ENCODE measurements at places on chromosomes 6 and 20.

DNA sequence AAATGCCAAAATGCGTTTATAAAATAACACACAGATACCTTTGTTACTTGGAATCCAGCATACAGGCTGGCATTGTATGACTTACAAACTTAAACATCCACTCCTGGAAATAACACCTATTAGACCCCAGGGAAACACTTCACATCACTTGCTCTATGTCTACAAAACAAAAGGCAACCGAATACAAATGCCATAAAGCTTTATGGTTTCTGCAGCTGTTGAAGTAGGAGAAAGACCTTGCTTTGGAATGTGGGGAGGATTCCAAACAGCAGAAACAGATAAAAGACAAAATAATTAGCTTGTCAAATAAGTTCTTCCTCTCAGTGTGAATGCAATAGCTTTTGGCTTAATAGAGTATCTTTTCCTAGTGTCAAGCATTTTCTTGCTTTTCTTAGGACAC is 9.8 kb upstream of the AMD1 start:
- DNase-seq = no peak

DNA sequence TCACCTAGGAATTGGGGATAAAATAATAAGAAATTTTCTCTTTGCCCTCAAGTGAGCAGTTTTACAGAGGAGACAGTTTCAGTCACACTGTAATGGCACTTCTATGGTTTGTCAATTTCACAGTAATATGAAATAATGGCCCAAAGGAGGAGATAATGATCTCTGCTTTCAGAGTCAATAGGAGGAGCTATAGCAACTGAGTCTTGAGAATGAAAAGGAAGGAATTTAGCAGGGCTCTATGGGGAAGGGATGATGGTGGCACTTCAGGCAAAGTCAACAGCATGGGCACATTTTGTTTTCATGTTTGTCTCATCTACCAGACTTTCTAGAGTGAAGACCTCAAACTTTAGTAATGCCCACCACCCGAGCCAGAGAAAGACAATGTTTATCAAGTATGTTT is 138.3 kb upstream of the HMGN3 start:
- no peak for DNase-seq

DNA sequence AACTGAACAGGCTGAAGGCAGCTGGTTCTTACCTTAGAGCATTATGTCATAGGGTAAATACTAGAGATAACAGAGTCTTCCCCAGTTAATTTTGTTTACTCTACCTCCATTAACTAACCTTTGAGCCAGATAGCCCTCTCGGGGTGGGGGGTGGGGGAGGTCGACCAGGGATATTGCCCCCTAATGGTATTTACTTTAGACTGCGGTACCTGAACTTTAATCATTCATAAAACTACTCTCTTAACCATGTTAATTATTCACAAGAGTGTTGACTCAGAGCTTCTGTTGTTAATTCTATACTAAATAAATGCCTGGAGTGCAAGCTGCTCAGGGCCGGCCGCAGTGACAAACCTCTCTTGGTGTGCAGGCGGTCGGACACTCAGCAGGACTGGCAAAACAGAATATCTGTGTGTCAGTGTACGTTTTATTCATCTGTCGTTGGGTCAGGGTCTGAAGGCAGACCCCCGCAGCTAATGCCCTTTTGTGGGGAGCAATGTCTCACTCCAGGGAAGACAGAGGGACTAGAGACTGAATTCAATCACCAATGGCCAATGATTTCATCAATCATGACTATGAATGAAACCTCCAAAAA is 152.4 kb upstream of the COL21A1 start:
- no peak for DNase-seq

DNA sequence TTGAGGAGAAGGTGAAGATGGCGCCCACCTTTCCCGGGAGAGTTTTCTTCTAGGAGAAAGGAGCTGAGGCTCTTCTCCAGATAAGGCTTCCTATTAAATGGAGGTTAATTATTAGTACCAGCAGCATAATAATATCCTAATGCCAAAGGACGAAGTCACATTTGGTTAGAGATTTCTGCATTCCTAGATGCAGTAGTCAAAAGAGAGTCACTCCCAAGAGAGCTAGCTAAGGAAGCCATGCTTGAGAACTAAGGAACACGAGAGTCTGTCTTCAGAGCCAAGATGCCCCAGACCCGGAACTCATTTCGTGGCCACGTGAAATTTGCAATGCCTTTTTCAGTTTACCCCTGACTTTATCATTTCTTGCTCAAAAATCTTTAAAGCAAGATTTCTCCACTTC is 132.7 kb downstream of the TSHZ2 start:
- DNase-seq = no peak

DNA sequence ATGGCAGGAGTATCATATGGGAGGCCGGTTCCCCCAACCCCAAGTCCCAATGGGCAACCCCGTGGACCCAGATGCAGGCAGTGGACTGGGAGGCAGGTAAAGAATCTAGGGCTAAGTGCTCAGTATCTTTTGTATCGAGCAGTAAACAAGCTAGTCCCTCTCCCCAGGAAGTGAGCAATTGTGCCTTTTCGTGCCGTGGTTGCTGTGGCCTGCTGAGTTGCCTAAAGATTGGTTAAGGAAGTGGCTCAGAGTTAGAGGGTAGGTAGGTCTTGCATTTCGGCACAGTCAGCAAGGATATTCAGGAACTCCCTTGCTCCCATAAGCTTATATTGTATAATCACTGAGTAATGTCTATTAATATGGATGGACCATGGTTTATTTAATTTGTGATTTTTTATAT is 1.3 kb upstream of the DNAH8 start:
- DNase-seq = no peak

GRCh38 chr6:138370631-138371451 is 6.9 kb upstream of the SMIM28 start:
- DNase-seq = no peak

- no peak for DNase-seq
Measured at GRCh38 chr6:54096811-54097210, 14.4 kb upstream of the MLIP start.
